M059J (cell line): ENCODE measurements at places on chromosomes 3 and 15. TPM values are rescaled to one million over a fixed set of nuclear protein-coding genes. Genes with fewer than 3 reads are reported as not detected.

Gene COX17
- 64.5 and 103 TPM in 2 replicates for total RNA-seq

Gene INSYN1
- 0.39 TPM in 1 of 2 replicates, not detected in the other for total RNA-seq

Gene CFAP91
- 1.6 and 3.3 TPM in 2 replicates for total RNA-seq

Gene NUSAP1
- 212 and 264 TPM in 2 replicates for total RNA-seq

Gene ALDH1L1
- total RNA-seq: 0.54 and 1.2 TPM in 2 replicates

Gene LMAN1L
- not detected in 2 replicates for total RNA-seq

Gene PDCD6IP
- 80.3 and 84.9 TPM in 2 replicates for total RNA-seq

Gene TMC3
- total RNA-seq: not detected in 2 replicates

Gene ECE2
- total RNA-seq: not detected in 2 replicates

Gene LRRIQ4
- total RNA-seq: not detected in 2 replicates
